ENCODE measurements at places on chromosomes 7 and 10.

DNA sequence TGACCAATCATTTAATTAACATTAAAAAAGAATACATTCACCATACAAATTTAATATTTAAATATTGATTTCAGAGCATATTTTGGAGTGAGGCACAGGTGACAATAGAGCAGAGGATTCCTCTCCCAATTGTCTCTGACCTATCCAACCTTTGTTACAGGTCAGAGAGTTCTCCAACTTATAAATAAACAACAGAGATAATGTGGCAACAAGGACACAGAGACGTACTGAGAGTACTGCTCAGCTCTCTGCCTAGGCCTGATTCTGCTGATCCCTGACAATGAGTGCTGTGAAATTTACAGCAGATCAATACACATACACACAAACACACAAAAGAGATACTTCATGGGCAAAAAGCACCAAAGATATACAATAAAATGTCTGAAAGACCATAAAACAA, 18.3 kb upstream of the AGAP5 start:
- DNase-seq: no peak

- DNase-seq: no peak
Measured at GRCh38 chr7:135386776-135387175, 123.1 kb downstream of the CNOT4 start.

DNA sequence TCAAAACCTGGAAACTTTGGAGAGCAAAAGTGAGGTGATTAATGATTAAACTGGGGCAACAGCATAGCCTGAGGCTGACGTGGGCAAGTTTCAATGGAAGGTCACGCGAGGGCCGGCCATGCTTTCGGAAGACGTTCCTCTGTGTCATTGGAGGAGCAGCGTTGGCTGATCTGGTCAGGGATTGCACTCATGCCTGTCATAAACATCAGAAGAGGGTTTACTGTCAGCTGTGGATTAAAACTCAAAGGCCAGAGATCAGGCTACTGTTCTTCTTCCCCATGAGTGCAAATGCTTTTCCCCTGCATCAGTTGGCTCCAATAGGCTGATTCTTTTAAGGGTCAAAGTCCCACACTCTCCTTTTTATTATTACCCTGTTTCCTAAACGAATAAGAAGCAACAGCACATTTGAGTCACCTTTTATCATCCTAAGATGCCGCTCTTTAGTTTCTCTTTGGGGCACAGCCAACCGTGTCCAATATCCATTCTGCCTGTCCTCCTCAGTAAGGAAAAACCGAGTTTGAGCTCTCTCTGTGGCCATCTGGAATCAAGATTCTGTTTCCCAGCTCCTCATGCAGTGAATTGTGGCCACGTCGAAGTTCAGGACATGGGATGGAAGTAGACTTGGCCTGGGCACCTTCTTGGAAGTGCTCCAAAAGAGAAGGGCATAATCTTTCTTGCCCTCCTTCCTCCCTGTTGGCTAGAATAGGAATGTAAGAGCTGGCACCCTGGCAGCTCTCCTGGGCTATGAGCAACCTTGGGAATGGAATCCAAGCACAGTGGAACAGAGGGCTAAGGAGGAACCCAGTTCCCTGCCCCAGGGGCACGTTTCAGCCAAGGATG, 62.5 kb upstream of the INSIG1 start:
- DNase-seq: no peak

GRCh38 chr10:33109788-33110469, 151.9 kb upstream of the ITGB1 start:
- no peak for DNase-seq

DNA sequence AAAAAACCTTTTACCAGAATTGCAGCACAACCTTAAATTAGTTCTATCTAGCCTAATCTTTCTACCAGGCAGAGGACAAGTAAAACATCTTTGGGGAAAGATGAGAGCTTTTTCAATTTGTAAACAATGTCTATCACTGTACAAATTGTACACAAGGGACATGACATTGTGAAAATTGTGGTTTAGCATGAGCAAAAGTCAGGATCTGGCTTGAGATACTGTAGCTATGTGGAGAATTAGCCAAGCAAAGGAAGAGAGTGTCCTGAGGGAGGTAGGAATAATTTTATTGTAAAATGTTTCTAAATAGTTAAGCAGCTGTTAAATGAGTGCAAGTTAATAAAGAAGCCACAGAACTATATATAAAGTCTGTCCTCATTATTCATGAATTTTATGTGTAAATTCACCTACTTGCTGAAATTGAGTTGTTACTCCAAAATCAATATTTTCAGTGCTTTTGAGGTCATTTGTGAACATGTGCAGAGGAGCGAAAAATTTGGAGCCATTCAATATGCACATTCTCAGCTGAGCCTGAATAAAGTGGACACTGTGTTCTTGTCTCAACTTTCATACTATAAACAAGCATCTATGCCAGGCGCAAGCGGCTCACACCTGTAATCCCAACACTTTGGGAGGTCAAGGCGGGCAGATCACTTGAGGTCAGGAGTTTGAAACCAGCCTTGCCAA, 42.8 kb upstream of the POM121L12 start:
- DNase-seq: no peak

- no peak for DNase-seq
Measured at GRCh38 chr10:100873827-100874326, 38.9 kb upstream of the SLF2 start.
